ENCODE measurements at places on chromosomes 1 and 21.

- no peak for ATAC-seq
Measured at GRCh38 chr1:226092965-226093364, 30.4 kb downstream of the H3-3A start.

DNA sequence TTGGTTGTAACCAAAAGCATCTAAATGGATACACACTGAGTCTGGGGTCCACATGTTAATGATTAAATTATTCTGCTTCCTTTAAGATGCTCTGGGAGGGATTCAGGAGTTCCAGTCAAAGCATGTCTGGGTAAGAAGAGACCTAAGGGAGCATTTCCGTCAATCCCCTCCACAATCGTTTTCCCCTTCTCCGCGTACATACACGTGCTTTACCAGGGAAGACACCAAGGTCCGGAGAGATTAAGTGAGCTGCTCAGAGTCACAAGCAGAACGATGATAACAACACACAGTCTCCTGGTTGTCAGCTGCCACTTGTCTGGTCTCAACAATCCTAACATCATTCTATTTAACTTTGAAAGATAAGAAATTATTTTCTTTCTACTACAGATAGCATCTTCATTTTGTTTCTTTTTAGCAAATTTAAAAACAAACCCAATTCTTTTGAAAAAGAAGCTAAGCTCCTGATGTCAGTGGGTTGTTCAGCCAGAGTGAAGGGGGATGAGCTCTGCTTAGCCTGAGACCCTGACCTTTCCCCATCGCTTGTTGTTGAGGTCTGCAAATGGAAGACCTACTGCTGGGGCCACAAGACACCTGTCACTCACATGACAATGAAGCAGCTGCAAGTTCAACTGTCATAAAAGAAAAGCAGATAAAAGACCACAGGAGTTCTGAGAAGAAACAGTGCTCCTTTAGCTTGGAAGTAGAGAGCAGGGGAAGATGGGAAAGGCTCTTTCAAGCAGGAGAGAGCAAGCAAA lies 4.5 kb downstream of the PAFAH2 start:
- no peak for ATAC-seq

- ATAC-seq: no peak
Measured at GRCh38 chr1:162299018-162299417, 77.6 kb downstream of the SPATA46 start.

GRCh38 chr21:30329203-30329875 lies 8.2 kb downstream of the KRTAP27-1 start:
- no peak for ATAC-seq

DNA sequence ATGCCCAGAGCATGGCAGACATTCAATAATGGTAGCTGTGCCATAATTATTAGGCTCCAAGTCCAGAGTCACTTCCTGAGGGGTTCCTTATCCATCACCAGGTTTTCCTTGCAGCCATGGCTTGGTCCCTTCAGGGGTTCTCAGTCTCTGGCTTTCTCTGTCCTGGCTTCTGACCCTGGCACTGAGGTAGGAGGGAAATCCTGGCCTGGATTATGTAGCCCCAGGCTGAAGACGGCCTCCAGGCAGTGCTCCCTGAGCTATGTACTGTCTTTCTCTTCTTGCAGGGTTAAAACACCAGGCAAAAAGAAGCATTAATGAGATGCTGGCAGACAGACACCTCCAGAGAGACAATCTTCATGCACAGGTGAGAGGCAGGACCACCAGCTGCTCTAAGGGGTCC lies 9.5 kb upstream of the PADI3 start:
- ATAC-seq: peak; percentile 57

- ATAC-seq: no peak
Measured at GRCh38 chr1:91014475-91014874, 7.4 kb downstream of the ZNF644 start.

All from motor neuron (in vitro differentiated cells).